ENCODE measurements at places on chromosomes 3 and 15.
A peak's percentile ranks its signal among the peaks of the same experiment; 100 is the strongest.

DNA sequence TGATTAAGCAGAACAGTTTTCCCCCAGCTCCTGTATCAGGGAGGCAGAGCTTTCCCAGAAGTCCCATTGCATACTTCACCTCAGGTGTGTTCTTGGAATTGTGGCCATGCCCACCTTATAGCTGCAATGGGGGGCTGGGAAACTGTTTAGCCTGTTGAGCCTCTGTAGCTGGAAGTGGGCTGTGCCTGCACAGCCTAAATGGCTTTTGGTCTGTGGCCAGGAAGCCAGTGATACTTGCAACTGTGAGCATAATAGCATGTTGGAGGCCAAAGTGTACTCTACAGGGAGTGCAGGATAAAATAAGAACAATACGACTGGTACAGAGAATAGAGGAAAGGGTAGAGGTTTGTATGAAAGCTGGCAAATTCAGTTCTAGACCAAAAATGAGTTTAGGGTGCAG lies 248.5 kb downstream of the PTPRG start:
- no peak for DNase-seq

DNA sequence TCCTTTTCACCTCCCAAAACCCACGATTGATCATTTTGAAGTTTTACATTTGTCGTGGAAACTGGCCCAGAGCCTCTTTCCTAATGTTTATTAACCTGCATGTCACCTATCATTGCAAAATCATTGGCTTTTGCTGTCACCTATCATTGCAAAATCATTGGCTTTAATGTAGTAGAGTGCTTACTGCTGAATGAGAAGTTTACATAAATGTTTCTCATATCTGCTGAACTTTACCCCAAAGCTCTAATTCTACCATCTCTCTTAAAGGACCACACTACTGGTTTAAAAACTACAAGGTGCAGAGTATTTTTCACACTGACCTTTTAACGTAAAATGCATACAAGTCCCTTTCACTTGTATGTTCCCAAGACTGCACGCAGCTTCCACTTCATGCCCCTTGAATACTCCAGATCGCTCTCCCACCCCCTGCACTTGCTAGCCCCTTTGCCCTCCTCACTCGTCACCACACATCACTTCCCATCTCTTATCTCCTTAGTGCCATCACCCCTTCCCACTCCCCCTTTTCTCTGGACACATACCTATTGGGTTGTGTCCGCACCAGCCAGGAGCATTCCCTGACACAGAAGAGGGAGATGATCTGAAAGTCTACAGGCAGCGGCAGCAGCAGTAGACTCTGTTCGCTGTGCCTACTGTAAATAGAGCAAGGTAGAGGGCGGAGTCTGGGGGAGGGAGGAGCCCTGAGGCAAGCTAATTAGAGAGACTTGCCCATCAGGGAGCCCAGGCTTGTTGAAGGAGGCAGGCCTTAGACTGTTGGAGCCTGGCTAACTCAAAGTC lies 30.2 kb upstream of the ATOSA start:
- peak; percentile 81 for DNase-seq

GRCh38 chr15:47820057-47820746 lies 102.9 kb downstream of the SEMA6D start:
- no peak for DNase-seq

- DNase-seq = no peak
Measured at GRCh38 chr3:47347217-47347801, 33.5 kb upstream of the PTPN23 start.

- DNase-seq = no peak
Measured at GRCh38 chr3:194574639-194575483, 58.4 kb downstream of the TMEM44 start.

DNA sequence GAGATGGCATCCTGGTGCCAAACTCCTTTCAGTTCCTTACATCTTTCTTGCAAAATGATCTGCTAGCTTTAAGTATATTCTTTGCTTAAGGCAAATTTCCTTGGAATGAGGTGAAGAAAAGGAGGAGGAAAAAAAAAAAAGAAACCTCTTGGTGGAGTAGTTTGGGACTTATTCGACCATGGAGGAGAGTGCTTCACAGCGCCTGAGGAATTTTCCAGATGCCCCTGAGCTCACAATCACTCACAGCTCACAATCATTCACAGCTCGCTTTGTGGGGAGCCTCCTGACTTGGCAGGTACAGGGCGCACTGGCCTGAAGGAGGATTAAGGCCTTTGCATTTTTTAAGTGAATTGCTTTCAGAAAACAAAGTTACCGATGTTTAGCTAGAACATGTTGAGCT lies 53.9 kb downstream of the BOC start:
- no peak for DNase-seq

Measured in Caco-2 (cell line).